ENCODE measurements at places on chromosomes 3 and 15. TPM values are rescaled to one million over a fixed set of nuclear protein-coding genes. Genes with fewer than 3 reads are reported as not detected.
A peak's percentile ranks its signal among the peaks of the same experiment; 100 is the strongest.

- DNase-seq = no peak
Measured at GRCh38 chr3:10483364-10483675, 22.1 kb downstream of the ATP2B2 start.

Gene SCAMP5
- 4.7 TPM for polyA plus RNA-seq

Gene LYZL4
- polyA plus RNA-seq = not detected

- peak; percentile 90 for DNase-seq
Measured at GRCh38 chr3:126442094-126442855, 33.4 kb downstream of the ZXDC start.

Gene ATP8B4
- 3.0 TPM for polyA plus RNA-seq

DNA sequence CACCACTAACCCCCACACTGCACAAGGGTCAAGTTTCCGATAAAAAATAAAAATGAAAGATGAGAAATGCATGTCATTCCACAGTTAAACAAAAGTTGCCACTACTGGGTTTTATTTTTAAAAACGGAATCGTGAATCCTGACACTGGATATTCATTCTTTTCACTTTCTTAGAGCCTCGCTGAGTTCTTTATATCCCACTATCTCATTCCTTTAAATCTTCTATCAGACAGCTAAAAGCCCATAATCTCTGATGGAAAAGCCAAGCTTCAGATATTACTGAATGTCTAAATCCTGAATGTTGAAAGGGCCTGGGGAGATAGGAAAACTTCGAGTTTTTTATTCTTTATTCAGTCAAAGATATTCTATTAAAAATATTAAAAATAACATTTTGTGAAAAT, 11.7 kb downstream of the RIOX2 start:
- DNase-seq = no peak

- DNase-seq = no peak
Measured at GRCh38 chr15:30990036-30990435, 1.4 kb downstream of the MTMR10 start.

DNA sequence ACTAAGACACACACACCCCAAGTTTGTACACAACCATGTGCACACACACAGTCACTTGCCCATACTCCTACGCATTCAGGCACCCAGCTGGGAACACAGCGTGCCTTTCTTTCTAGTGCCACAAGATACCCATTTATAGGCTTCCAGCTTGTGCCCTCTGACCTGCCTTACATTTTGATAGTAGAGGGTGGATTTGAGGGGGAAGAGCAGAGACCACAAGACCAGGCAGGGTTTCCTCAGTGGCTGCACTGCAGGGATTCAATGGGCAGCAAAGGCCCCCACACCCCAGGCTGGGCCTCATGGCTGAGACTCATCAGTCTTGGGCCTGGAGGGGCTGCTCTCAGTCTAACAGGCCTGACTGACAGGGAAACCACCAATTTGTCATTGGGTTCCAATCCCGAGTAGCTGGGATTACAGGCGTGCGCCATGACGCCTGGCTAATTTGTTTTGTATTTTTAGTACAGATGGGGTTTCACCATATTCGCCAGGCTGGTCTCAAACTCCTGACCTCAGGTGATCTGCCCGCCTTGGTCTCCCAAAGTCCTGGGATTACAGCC, 18.8 kb upstream of the ANKDD1A start:
- DNase-seq = no peak

Gene VGLL3
- 2.2 TPM for polyA plus RNA-seq

Gene PLOD2
- 20.3 TPM for polyA plus RNA-seq

DNA sequence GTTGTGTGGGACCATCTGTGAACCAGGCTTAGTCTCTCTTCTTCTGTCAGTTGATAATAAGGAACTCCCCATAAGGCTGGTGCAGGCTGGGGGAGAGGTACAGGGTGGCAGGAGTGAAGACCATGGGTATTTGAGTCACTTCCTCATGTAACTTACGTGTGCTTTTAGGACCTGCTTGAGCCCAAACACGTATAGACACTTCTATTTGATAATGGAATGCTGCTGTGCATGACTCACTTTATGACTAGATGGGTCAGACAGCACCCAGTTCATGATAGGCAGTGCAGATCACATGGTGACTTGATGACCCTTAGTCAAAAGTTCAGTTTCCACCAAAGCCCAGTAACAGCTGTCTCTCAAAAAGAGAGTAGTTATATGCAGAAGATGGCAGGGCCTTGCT, 490.9 kb downstream of the ZBBX start:
- no peak for DNase-seq

GRCh38 chr3:66320390-66320789, 99.6 kb downstream of the SLC25A26 start:
- no peak for DNase-seq

Gene P2RY1
- polyA plus RNA-seq = 1.1 TPM

DNA sequence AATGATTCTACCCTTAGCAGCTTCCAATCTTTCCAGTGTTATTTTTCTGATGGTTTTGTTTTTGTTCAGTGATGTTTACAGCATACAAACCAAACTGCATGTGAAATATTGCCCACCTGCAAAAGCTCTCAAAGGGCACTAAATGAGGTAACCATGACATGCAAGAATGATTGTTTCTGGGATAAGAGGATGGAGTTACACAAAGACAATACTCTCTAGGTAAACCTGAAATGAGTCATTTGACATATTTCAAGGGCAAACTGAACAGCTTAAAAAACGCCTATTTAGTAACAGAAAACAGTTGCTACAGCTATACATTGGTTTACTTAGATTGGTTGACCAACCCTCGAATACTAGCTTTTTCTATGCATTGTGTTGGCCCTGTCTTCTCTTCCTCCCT, 481.7 kb downstream of the ZPLD1 start:
- no peak for DNase-seq

Gene RETNLB
- polyA plus RNA-seq = not detected

- DNase-seq = no peak
Measured at GRCh38 chr3:114392831-114393230, 99.0 kb downstream of the TIGIT start.

- peak; percentile 59 for DNase-seq
Measured at GRCh38 chr3:42071904-42072812, 19.0 kb upstream of the TRAK1 start.

DNA sequence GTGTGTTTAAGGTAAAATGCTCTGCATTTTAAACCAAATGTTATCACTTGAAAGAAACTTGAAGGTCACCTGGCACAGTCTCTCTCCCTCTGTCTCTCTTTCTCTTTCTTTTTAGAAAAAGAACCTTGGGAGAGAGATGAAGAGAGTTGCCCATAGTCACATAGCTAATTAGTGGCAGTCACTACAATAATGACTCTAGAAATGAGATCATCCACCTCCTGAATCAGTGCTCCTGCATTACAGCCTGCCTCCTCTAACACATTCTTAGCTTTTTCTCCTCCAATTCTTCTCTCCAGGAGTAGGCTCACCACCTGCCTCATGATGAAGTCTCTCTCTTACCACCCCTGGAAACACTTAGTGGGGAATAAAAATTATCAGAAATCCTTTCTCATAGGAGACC, 2.5 kb downstream of the MYH15 start:
- DNase-seq = no peak

Measured in right cardiac atrium (tissue), 5 donors.